Hippocampal formation (tissue), 2 donors: ENCODE measurements at places on chromosomes 2 and 18.

- no peak for DNase-seq
These were observed 2.2 kb upstream of the GPR148 start for GRCh38 chr2:130726614-130727180.

DNA sequence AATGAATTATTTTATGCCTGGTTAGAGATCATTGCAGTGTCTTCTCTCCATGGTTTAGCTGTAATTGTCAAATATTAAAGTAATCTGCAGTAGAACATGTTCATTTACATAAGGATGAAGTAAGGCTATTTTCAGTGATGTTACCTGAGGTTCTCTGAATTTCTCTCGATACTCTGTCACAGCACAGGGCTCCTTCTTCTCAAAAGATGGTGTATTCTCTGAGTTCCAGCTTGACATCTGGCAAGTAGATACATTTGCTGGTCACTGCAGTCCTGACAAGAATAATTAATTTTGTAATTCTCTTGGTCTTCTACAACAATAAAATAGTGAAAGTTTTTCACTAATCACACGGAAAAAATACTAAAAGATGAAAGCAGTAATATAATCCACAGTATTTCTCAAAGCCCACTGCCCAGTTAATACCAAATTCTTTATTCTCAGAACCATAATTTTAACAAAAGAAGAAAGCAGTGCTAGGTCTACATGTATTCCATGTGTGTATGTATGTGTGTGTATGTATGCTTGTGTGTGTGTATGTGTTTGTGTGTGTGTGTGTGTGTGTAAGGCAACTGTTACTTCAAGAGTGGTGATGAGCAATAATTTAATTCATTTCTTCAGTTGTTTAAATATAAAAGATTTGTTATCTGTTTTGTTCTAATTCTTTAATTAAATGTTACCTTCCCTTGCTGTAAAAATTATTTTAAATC is 1165.5 kb upstream of the SLC39A10 start:
- no peak for DNase-seq

DNA sequence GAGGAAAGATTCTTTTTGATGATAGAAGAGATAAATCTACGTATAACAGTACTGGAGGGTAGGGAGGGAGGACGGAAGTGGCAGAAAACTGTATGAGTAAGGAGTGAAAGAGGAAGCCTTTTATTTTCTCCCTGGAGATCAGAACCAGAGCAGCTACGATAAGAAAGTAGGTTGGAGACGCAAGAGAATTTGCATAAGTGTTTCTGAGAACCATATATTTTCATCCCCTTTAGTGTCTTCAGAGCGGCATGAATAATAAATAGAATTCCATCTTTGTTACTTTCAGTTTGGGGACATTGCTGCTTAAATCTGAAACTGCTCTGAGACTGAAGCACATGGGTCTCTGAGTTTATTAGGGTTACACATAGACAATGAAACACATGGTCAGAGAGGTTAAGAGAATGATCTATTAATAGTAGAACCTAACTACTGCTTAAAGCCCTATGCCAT is 230.2 kb upstream of the TNP1 start:
- no peak for DNase-seq

DNA sequence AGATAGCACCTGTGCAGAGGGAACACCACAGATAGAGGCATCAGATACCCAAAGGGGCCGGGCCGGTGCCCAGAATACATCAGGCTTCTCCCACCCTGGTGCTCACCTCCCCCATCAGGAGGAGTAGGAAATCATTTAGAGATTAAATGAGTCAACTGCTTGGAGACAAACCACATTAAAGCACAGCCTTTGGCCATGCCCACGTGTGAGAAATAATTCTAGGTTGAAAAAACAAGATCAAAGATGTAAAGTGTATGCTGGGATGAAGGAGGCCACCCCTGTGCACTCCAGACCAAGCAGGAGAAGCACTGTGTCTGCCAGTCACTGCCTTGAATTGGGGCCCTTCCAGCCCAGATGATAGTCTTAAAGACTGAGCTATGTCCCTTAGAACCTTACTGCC is 152.8 kb upstream of the ACAA2 start:
- no peak for DNase-seq
